ENCODE measurements at places on chromosomes 5 and 9.

GRCh38 chr9:104915753-104916152 is 12.2 kb downstream of the ABCA1 start:
- DNase-seq = no peak

- no peak for DNase-seq
Observed at GRCh38 chr9:21974722-21975409, 19.3 kb downstream of the CDKN2A start.

DNA sequence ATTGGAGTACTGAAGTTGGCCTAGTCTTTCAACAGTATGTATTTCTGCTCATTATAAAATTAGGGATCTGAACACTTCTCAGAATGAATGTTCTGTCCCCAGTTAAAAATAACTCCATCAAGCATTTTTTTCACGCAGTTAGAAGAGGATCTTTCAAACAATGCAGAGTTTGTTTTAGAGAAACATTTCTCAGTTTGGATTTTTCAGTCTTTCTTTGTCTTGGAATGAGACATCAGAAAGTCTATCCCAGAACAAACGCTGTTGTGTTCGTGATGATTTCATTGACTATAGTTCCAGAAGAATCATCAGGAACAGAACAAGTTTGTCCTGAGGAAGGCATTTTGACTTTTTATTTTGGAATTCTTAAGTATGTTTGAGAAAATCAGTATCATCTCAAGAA is 218.7 kb downstream of the ARRDC3 start:
- DNase-seq = no peak

DNA sequence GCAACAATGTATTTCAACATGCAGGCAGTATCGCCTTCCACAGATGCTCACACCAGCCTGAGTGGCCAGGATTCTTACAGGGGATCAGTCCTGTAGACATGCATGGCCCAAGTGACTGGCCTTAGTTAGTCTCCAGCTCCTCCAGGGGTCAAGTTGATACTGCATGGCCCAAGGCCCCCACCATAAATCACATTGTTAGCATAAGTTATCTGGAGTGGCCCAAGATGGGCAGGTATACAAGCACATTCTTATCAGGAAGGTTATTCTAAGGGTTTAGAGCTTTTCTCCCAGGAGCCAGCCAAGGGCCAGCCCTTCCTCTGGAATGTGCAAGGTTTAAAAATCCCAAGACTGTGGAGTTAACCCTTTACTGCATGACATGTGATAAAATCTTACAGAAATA is 230.9 kb upstream of the NFIL3 start:
- no peak for DNase-seq

DNA sequence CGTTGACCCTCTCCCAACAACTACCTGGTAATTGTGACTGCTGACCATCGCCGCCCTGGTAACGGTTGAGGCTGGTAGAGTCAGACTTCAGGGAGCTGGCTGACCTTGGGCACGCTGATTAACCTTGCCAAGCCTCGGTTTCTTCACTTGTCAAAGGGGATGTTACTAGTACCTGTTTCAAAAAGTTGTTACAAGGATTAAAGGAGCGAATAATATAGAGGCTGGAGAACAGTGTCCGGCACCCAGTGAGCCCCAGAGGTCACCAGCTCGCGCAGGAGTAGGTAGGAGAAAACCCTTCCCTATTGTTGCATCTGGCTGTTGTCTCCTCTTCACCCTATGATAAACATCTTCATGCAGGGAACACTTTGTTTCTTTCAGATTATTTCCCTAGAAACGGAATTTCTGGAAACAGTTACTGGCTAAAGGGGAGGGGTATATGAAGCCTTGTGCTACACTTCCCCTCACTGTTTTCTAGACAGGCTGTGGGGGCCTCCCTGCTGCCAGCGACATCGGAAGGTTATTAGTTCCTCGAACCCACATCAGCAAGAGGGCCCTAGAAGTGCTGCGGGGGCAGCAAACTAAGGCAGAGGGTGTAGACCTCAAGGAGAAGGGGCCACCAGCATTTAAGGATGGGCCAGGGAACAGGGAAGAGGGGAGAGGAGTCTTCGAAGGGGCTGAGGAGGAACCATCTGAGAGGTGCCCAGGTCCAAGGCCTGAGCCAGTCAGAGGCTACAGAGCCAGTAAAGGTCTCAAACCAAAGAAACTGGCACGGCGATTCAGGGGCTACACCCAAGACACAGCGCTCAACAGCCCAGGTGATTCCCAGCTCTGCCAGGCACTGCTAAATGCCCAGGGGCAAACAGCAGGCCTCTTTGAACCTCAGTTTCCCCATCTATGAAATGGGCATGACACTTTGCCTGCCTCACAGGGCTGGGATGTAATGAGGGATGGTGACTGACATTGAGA is 37.6 kb downstream of the HRH2 start:
- no peak for DNase-seq

GRCh38 chr5:92778261-92778660 is 802.8 kb downstream of the NR2F1-AS1 start:
- no peak for DNase-seq

- DNase-seq = no peak
Observed at GRCh38 chr9:26891726-26892125, 876 bp downstream of the CAAP1 start.

- no peak for DNase-seq
Observed at GRCh38 chr5:17925276-17925675, 291.0 kb downstream of the TAF11L14 start.

GRCh38 chr9:35272989-35273388 is 111.2 kb downstream of the UNC13B start:
- DNase-seq = peak; percentile 19

DNA sequence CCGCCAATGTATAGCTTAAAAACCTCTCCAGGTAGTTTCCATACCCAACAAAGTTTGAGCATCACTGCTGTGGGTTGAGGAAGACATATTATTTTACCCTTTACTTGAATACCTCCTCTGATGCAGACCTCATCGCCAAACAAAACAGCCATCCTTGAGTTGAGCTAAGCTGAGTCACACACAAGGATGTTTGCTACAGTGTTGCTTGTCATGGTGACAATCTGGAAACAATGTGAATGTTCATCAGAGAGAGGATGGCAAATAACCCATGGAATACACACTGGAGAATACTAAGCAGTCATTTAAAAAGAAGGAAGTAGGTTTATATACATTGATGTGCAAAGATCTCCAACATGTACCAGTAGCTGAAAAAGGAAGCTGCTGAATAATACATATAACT is 41.1 kb upstream of the TCF7 start:
- no peak for DNase-seq

- no peak for DNase-seq
Observed at GRCh38 chr9:99852617-99853016, 30.9 kb downstream of the NR4A3 start.

GRCh38 chr9:128595471-128595870 is 43.1 kb downstream of the SPTAN1 start:
- no peak for DNase-seq

- DNase-seq = no peak
Observed at GRCh38 chr5:100496296-100496695, 38.9 kb upstream of the FAM174A start.

DNA sequence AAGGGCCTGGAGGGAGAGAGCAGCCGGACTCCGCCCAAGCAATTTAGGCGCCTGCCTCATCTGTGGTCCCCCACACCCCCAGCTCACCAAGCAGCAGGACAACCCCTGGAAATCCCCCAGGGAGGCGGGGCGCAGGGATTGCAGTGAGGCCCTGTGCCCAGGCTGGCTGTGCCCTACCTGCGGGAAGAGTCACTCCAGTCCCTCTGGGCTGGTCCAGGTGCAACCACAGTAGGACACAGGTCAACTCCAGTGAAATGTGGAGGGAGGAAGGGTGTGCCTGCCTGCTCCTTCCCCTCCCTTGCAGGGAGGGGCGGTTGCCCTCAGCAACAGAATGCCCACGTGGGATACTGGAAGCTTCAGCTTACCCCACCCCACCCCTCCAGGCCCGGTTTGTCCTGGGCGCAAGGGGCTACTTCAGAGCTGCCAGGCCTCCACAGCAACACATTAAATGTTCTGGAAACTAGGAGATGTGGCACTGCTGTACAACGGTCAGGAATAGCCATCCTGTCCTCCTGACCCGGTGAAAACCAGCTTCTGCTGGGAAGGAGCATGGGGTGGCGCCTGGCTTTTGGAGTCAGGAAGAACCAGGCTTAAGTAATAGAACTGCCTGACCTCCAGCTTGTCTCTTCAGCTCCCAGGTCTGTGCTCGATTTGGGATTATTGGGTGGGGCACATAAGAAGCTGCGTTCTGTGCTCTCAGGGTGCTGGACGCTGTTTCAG is 22.5 kb downstream of the ABO start:
- DNase-seq = no peak

- DNase-seq = no peak
Observed at GRCh38 chr5:75510417-75510835, 1.0 kb downstream of the CERT1 start.

- DNase-seq = no peak
Observed at GRCh38 chr5:139903450-139903794, 107.8 kb downstream of the PSD2 start.

- no peak for DNase-seq
Observed at GRCh38 chr9:121690316-121690715, 38.9 kb downstream of the DAB2IP start.

DNA sequence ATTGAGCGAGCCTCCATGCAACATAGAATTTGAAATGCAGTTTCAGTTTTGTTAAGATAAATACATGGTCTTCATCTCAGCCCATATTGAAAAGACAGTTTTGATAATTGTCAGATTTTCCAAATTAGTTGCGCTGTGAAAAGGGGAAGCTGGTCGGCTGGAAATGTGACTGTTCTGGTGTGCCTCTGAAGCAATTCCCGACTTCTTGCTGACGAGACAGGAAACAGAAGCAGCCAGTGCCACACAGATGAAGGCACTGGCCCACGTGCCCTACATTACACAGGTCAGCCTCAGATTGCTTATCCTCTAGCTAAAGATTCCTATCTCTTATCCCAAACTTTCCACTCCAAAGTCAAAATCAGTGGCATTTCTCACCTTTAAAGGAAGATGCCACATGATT is 214.1 kb upstream of the TLE4 start:
- no peak for DNase-seq

GRCh38 chr5:172252501-172252900 is 31.1 kb downstream of the UBTD2 start:
- DNase-seq = no peak

DNA sequence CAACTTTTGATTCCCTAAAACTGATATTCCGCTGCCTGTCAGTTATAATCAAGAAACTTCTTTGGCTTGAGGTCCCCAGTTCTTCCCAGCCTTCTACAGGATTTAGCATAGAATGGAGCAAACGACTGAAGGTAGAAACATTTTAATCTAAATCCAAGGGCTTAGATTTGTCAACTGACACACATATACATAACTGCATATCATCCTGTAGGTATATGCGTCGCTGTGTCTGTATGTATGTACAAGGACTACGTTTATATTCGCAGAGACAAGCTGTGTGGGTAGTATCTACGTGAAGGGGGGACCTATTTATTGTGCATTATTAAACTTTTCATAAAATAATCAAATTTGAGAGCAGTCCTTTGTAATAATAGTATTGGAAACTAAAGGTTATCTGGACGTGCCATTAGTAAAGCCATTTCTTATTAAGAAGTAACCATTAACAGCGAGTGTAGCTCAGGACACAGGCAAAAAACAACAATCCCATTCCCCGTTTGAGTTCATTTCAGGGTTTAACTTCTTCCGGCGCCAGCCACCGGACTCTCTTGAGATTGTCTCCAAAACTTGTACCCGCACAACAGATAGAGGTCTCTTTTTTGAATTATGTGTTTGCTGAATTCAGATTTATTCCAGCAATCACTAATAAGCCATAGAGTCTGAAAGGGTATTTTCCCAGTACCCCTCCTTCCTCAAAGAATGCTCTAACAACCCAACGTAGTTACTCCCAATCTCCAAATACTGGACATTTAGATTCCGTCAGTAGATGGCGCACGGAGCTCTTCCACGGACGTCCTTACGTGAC is 2.1 kb upstream of the MLLT3 start:
- DNase-seq = peak; percentile 37

GRCh38 chr9:76136986-76137385 is 246.5 kb downstream of the PCSK5 start:
- peak; percentile 31 for DNase-seq

All from kidney epithelial cell (primary cell).